ENCODE measurements at places on chromosomes 11 and 22. TPM values are rescaled to one million over a fixed set of nuclear protein-coding genes. Genes with fewer than 3 reads are reported as not detected.

CABP4 gene
- 0.55 TPM for polyA plus RNA-seq

DNA sequence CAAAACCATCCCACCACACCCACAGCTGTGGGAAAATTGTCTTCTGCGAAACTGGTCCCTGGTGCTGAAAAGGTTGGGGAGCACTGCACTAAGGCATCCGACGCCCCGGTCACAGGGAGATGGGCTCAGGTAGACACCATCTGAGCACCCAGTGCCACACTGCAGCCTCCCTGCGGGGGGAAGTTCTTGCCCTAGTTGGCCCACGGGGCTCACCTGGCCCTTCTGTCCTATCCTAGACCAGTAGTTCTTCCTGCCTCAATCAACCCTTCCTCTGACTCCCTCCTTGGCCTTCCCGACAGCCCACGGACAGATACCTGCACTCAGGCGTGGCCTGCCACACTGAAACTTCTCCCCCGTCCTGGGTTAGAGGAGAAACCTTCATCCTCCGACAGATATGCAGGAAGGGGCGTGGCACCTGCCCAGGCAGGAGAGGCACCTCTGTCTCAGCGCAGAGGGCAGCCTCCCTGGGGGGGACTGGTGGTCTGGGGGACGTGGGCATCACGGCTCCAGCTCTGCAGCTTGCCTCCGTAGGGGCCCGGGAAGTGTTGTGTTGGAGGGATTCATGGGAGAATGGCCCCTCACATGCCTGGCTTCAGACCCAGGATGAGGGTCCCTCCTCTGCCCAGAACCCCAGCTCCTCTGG is 4.5 kb downstream of the ANO9 start:
- DNase-seq, result no peak

- DNase-seq, result no peak
Observed at GRCh38 chr11:60762851-60763691, 6.4 kb downstream of the MS4A15 start.

DNA sequence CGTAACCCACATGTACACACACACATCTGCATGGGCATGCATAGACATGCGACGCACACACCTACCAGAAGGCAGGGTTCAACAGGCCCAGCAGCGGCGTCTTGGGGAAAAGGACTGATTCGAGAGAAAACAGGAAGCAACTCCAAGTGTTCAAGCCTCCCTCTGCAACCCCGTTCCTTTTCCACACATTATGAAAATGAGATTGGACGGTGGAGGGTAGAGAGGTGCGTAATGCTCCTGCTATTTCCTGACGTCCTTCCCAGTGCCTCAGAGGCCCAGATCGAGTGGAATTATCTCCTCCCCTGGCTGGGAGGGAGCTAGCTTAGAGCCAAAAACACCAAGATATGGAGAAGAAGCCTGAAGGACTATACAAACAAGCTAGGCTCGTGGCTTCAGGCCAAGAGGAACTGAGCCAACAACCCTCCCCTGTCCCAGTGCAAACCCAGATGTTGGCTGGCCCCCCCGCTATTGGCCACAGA is 289.2 kb downstream of the MN1 start:
- no peak for DNase-seq

DNA sequence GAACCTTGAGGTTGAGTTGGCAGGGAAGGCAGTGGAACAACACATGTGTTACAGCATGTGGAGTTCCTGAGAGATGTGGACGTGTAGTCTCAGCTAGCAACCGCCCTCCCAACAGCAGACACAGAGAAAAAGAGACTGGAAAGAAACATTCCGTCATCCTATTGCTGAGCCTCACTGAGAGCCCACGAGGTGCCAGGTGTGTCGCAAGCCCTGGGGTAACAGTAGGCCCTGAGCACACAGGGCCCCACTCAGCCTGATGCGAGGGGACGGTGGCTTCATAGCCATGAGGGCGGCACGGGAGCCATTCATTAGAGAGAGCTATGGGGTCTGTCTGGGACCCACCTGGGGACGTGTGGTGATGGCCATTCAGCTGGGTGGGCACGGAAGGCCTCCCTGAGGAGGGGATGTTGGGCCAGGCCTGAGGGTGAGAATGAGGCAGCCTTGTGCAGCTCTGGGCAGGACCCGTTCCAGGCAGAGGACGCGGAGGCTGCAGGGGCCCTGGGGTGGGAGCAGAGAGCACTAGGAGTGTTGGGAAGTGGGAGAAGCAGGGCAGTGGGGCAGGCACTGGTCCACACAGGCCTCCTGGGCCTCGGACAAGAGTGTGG is 26.2 kb downstream of the MPPED1 start:
- no peak for DNase-seq

DNA sequence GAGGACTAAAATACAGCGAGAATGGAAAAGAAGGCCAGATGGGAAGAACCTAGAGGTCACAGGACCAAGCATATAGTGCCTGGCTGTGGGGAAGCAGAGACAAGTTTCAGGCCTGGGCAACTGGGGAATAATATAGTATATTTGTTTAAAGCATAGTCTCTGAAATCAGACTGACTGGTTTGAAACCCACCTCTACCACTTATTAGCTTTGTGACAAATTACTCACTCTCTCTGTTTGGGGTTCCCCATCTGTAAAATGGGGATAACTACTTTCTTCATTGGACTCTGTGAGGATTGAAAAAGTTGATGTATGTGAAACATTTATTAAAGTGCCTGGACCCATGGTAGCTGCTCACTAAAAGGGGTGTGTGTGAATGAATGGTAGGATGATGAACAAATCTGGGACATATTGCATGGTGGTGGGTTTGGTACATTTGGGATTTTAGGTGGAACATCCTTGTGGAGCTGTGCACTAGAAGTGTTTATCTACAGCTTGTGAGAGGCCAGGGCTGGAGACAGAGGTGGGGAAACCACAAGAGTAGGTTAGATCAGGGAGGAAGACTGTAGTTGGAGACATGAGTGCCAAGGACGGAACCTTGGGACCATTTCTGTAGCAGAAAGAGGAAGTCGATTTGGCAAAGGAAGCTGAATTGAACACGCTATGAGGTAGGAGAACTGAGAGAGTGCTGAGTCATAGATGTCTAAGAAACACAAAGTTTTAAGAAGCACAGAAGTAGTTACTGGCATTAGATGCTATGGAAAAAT is 52.6 kb downstream of the SWAP70 start:
- no peak for DNase-seq

All from renal cortex interstitium (tissue), 15 donors.